ENCODE measurements at places on chromosomes 1 and 21.

- peak; percentile 96 for DNase-seq
Observed at GRCh38 chr21:38930853-38931252, 125.1 kb downstream of the ETS2 start.

GRCh38 chr1:93578433-93578830 lies 103.2 kb downstream of the BCAR3 start:
- no peak for DNase-seq

- DNase-seq, result no peak
Observed at GRCh38 chr1:234708700-234709395, 98.9 kb upstream of the IRF2BP2 start.

DNA sequence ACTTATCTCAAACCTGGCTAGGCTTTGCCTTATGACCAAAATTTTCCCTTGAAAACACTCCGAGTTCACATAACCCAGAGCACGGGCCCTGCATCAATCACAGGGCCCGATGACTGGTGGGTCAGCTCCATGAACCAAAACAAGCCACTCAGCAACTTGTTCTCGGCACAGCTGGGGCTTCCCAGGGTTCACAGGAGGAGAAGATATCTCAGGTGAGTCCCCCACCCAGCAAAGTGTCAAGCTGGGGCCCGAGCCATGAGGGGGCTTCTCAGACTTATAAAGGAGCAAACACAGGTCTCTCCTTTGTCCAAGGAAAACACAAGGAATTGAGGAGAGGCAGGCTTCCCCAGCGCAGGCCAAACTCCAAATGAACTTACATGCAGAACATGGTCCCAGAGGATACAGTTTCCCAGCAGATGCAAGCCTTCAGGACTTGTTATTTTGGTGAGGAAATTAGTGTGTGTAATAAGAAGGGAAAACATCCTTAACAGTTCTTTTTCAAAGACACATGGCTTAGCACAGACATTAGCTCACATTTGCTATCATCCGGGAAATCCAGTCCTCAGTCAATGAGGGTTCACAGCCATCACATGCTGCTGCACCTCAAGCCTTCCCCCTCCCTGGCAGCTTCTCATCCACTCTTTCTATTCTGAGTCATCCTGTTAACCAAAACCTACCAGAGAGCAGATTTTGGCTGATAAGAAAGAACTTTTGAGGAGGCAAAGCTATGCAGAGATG lies 98.1 kb upstream of the NFIA start:
- DNase-seq, result no peak

GRCh38 chr21:34205811-34206571 lies 132.6 kb downstream of the MRPS6 start:
- no peak for DNase-seq

DNA sequence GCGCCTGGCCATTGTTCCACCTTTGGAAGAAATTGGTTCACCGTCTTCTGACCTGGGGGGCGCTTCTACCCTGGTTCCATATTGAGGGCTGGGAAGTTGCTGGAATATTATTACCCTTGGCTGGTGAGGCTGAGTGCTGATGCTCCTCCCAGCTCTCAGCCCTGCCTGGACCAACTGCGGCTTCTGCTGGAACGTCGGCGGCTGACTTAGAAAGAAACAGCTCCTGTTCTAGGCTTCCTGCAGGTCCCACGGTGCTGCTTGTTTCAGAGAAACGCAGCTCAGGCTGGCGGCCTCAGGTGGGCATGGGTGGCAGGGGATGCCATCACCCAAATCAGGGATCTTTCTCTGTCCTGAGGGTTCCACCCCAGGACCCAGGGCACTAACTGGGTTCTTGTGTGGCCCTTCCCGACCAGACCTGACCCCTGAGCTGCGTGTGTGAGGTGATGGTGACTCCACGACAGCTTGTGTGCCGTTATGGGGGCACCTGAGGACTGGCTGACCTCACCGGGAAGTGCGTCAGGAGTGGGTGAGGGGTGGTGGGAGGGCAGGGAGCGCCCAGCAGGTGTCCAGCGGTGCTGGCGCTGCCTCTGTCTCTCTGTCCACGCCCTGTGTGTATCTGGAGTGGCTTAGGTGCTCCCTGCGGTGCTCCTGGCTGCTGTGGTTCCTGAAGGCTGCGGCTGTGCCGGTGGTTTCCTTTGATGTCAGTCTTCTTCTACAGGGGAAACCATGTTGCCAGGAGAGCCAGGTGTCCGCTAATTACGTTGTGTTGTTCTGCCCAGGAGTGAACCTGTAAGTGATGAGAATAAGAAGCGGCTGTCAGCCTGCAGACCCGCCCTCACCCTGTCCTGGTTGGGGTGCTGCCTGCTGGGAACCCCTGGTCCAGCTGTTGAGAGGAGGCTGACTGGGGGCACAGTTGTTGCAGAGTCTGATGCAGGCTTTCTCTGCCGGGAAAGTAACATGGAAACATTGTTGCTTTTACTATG lies 8.9 kb downstream of the SKI start:
- no peak for DNase-seq

GRCh38 chr1:77118712-77119111 lies 100.5 kb downstream of the PIGK start:
- no peak for DNase-seq

DNA sequence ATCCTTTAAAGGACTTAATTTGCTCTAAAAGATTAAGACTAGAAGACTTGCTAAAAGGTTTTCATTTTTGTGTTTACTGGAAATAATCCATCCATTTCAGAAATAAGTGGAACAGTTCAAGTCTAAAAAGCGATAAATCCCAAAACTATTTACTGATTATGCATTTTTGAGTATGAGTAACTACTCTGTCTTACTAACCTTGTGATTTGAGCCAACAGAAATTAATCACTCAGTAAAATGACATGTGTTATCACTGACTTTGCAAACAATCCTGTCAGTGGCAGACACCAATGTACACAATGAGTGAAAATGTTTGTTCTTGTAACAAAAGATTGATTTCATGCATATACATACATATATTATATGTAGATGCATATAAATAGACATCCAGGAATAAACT lies 218.0 kb downstream of the DENND1B start:
- no peak for DNase-seq

DNA sequence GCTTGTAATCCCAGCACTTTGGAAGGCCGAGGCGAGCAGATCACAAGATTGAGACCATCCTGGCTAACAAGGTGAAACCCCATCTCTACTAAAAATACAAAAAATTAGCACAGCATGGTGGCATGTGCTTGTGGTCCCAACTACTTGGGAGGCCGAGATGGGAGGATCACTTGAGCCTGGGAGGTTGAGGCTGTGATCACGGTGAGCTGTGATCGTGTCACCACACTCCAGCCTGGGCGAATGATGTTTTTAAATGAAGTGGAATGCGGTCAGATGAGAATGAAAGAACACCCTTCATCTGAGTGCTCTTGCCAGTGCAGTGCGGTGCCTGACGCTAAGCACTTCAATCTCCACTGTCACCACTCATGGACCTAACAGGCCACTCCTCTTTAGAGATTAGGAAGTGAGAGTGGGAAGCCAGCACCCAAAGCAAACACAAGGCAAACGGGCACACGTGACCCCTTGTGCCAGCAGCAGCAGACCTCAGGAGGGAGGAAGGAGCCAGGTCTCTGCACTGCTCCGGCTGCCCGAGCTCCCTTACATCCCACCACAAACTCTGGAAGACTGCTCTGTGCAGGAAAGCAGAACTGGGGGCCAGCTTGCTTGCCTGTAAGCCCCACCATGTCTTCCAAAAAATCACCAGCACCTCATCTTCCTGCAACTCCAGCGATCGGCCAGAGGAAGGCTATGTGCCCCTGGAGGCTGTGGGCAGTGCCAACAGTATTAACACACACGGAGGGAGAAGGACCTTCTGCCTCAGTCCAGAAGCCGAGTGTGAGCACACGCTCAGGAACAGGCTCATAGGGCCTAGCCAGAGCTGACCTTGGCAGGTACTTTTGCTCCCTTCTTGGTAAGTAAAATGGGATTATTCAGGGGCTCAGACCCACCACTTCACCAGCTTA lies 9.7 kb downstream of the CTNNBIP1 start:
- DNase-seq, result peak; percentile 89

DNA sequence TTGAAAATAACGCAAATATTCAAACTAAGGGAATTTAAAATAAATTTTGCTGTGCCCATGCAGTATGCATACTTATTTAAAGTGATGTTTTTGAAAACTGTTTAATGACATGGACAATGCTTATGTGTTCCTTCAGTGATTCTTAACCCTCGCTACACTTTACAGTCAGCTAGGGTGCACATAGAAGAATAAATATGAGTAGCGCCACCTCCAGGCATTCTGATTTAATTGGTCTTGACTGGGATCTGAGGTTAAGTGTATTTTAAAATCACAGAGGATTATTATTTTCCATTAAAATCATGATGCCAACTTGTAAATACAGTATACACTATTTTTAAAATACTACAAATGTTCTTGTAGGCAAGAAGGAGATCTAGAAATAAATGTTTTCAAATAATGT lies 373.5 kb upstream of the ADGRL4 start:
- no peak for DNase-seq

GRCh38 chr1:198628067-198628455 lies 10.8 kb upstream of the PTPRC start:
- no peak for DNase-seq

DNA sequence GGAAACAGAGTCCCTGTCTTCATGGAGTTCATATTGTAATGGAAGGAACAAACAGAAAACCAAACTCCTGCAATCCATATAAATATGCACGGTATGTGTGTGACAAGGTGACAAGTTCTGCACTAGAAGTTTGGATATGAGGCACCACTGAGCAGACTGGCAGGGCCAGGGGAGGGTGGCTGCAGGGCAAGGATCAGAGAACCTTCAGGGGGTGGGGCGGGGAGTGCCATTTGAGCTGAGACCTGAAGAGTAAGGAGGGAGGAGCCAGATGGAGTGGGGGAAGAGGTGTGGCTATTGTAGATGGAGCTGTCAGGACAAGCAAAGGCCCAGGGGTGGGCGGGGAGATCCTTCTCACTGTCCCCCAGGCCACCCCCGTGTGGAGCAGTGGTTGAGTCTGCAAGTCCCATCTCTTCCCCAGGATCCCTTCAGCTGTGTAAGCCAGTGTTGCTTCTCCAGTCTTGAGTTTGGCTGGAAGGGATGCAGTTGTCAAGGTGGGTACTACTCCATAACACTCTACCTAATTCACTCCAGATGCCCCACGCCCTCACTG lies 76.4 kb downstream of the ATP5PO start:
- no peak for DNase-seq

DNA sequence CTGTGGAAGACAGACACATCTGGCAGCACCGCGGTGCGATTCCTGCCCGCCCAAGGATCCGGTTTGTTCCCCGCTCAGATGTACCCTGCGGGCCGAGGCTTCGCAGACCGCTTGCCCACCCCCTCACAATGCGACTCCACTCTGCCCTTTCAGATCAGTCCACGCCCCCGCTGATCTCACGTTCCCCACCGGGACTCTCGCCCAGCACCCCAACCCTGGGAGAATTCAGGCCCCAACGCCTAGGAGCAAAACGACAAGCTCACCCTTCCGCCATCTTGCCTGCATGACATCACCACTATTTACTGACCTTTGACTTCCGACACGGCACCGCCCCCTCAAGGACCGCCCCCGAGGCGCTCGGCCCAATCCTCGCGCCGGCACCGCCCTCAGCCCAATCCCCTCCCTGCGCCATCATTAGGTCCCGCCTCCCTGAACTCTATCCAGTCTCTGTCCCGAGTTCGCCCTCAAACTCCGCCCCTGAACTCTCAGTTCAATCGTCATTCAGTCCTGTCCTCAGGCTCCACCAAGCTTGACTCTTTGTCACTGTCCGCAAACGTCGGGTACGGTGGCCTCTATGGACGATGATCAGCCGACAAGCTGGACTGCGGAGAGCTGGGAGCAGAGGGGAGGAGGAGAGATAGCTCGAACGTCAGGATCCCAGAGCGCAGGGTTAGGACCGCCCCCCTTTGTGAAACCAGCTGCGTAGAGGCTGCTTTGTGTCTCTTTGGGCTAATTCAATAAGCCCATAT lies at the start of gene BSDC1:
TSS of gene BSDC1 (minus strand) at position 301 of the 749 bp plus-strand sequence. CDS start at position 274, 27 bp downstream.
- DNase-seq, result peak; percentile 99

DNA sequence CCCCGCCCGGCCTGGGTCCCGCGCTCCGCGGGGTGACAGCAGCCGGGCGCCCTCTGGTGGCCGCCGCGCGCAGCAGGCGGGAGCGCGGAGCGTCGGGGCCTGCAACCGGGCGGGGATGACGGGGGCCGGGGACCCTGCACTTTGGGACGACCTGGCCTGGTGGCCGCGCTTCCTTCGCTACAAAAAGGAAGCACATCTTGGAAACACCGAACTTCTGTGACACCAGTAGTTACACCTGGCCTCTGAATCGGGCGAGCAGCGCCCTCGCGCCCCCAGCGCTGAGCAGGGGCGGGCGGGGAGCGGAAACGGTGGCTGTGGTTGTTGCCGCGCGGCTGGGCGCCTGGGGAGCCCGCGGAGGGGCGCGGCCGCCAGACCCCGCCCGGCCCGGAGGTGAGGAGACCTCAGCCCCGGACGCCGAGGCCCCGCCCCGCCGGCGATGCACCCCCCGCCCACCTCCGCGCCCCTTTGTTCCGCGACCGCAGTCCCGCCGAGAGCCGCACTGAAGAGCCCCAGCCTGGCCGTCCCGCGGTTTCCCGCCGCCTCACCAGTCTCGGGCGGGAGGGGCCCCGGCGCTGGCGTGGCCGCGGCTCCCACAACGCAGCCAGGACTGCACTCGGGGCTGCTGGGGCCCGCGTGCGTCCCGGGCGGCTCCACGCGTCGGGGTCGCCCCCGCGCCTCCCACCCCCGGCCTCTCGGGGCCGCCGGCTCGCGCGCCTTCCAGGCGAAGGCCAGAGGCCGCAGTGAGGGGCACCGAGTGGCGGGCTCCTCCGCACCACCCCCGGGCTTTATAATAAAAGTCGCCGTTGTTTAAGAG lies 59.3 kb downstream of the H3-3A start:
- DNase-seq, result peak; percentile 80

DNA sequence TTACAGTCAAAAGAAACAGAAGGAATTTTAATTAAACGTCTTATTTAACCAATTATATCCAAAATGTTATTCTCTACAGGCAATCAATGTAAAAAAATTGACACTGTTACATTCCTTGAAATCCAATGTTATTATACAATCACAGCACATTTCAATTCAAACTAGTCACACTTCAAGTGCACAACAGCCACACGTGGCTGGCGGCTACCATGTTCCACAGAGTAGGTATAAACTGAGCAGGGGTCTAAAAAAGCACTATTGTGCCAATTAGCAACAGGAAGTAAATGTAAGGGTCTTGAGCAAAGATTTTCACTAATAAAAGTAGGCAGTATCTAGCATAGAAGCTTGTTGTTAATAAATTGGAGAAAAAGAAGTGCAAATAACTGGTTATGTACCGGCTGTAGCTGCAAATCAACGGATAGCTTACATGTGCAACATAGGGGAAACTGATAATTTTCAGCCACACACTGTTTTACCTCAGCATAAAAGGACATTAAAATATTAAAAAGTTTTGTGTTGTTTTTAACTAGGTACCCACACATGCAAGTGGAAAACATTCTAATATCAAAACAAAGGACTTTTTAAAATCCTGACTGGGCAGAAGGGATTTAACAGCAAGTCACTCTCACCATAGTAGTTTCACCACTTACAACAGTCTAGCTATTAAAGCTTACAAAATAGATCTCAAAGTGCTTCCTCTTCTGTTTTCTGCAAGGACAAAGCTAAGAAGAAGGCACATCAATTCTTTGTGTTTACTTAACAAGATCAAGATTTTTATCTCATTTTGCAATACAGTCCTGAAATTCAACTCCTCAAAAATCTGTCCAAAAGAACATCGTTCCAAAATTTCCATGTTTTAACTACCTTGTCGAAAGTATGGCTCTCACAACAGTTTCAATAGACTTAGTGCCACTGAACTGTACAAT lies 2.5 kb downstream of the CSDE1 start:
- peak; percentile 20 for DNase-seq
